ENCODE measurements at places on chromosomes 5 and 9.

- no peak for DNase-seq
Measured at GRCh38 chr9:27393054-27393846, 96.3 kb upstream of the EQTN start.

DNA sequence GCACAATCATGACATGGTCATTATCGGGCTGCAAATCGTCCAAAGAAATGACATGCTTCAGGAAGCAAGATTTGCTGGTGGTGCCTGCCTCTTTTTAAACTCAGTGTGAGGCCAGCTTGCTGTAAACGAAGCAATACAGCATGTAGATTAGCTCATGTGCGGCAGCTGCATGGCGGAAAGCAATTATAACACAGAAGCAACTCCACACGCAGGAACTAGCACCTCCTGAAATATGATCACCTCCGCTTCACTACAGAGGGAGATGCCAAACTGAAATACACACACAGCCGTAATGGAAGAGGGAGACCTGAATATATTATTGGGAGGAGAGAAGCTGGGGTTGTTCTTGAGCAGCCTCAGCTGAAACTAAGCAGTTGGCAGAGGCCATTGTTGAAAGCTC is 312.5 kb downstream of the PSAT1 start:
- DNase-seq: no peak

DNA sequence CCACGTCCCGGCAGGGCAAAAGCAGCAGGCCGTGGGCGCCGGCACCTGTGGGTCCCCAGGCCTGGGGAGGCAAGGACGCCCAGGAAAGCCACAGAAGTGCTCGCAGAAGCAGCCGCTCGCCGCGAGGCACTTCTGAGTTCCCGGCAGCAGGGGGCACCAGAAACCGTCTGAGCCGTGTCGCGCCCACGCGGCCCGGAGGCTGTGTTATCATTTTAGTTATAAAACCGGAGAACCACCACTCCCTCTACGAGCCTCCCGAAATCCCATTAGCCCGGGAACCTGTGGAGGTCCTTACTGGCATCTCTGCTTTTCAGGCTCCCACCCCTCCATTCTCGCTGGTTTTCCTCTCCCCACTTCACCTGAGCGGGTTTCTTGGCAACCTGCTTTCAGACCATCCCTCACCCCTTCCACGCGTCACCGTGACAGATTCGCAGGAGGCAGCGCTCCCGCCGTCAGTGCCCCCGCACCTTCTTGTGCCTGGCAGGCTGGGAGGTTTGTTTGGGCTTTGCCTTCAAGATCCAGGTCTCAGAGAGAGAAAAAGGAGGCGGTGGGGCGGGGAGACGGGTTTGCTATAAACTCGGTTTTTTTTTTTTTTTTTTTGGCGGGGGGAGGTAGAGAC is 2.3 kb downstream of the GDNF start:
- peak; percentile 93 for DNase-seq

- DNase-seq: no peak
Measured at GRCh38 chr5:140112685-140113179, 1.2 kb upstream of the PURA start.

DNA sequence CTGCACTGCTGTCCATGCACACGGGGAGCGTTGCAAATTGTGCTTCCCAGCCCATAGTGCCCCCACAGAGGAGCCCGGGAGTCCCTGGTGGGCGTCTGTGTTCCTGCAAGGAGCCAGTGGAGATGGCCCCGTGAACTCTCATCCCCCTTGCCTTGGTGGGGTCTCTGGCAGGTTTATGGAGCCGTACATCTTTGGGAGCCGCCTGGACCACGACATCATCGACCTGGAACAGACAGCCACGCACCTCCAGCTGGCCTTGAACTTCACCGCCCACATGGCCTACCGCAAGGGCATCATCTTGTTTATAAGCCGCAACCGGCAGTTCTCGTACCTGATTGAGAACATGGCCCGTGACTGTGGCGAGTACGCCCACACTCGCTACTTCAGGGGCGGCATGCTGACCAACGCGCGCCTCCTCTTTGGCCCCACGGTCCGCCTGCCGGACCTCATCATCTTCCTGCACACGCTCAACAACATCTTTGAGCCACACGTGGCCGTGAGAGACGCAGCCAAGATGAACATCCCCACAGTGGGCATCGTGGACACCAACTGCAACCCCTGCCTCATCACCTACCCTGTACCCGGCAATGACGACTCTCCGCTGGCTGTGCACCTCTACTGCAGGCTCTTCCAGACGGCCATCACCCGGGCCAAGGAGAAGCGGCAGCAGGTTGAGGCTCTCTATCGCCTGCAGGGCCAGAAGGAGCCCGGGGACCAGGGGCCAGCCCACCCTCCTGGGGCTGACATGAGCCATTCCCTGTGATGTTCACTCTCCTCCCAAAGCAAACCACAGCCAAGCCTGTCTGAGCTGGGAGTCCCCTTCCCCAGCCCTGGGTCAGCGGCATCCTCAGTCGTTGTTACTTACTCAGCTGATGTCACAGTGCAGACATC is 3.1 kb downstream of the MRPS2 start:
- peak; percentile 79 for DNase-seq

- no peak for DNase-seq
Measured at GRCh38 chr5:75335952-75336614, 937 bp upstream of the HMGCR start.
